ENCODE measurements at places on chromosomes 4 and X. TPM values are rescaled to one million over a fixed set of nuclear protein-coding genes. Genes with fewer than 3 reads are reported as not detected.

Gene PDGFRA
- 0.35 TPM for total RNA-seq

Gene ARHGAP6
- 0.03 TPM for total RNA-seq

Gene MAPK10
- total RNA-seq: 0.50 TPM

Gene SSX2B
- total RNA-seq: not detected

Gene DNAJB14
- 18.0 TPM for total RNA-seq

Gene SPCS3
- 34.7 TPM for total RNA-seq

Gene FAM9C
- total RNA-seq: not detected

Gene NEXMIF
- total RNA-seq: not detected

Gene PGAM4
- 0.26 TPM for total RNA-seq

Gene FOXP3
- 0.19 TPM for total RNA-seq

Gene SMR3B
- total RNA-seq: not detected

Gene PNMA6F
- not detected for total RNA-seq

Gene KCTD8
- total RNA-seq: not detected

Gene OPRPN
- total RNA-seq: not detected

Gene PHKA1
- 18.0 TPM for total RNA-seq

Gene LARP1B
- 12.1 TPM for total RNA-seq

Gene PRRG3
- not detected for total RNA-seq

Gene MAGEA8
- not detected for total RNA-seq

Data from A549 treated with CpdA at 1 μM for 4 hours (cell line).